ENCODE measurements at places on chromosomes 13 and 19.

DNA sequence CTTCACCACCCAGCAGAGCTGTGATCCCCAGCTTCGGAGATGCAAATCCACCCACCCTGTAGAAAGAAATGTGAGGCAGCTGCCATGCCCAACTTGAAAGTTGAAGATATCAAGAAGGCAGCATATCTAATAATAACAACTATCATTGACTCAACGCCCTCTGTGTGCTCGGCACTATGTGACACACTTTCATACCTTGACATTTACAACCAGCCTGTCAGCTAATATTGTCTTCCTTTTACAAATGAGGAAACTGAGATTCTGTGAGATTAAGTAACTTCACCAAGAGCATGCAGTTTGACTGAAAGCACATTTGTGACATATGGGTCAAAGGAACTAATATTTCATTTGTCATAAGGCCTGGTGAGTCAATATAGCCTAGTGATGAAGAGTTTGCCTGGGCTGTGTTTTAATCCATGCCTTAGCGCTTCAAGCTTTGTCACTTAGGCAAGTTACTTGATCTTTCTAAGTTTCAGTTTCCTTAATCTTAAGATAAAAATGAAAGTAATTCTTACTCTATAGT lies 137.0 kb downstream of the FLT1 start:
- DNase-seq = no peak

DNA sequence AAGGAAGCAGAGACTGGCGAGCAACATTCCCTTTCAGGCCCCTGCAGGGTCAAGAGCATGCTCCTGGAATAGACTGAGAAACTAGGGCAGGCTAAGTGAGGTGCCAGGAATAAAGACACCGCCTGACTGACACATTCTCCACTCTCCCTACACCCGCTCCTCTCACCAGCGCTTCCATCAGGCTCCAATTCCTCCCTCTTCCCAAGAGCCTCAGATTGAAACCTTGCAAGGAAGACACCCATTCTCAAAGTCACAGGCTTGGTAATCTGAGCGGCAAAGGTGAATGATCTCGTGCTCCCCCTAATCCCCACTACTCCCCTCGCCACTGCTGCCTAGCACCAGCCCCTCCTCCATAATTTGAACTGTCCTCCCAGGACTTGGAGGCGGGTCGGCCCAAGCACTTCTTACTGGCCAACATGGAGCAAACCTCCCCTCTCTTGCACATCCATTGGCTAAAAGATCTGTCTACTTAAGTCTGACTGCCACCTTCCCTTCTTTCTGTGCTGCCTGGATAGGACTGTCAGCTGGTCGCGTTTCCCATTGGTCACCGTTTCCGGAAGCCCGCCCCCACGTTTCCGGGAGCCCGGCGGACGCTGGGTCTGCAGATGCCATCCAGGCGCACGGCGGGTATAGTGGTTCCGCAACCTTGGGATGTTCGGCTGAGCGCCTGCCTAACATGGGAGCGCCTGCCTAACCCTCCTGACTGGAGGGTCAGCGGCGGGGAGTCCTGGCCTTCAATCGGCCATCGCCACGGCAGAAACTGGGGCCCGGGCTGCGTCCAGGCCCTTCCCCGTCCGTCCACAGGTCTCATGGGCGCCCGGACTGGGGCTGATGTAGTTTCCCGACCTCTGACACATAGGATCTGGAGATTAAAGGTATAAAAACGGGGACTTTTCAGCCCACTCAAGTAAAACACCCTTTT lies 33.6 kb downstream of the ZNF383 start:
- DNase-seq = no peak

DNA sequence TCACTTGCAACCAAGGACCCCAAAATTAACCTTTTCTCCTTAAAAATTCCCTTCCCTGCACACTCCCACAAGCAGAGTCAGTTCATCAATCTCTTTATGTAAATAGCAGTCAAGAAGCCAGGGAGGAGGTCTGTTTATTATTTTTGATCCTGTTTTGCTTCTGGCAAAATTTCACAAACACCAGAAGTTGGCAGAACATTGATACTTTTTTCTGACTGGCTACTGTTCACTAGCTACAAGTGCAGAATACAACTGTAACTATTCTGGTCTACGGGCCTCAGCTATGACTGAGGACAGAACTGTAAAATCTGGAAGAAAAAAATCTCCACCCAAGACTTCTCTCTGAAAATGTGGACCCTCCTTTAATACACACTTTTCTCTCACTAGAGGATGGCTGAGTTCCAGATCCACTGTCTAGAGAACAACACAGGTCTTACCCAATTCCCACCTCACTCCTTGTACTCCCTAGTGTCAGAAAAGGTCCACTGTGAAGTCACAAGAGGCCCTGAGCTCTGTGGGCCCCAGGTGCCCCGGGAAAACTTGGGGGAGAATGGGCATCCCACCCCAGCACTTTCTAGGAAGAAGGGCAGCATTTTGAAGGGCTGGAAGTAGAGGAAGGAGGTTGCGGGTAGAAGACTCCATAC lies 14.5 kb downstream of the STARD13 start:
- no peak for DNase-seq

DNA sequence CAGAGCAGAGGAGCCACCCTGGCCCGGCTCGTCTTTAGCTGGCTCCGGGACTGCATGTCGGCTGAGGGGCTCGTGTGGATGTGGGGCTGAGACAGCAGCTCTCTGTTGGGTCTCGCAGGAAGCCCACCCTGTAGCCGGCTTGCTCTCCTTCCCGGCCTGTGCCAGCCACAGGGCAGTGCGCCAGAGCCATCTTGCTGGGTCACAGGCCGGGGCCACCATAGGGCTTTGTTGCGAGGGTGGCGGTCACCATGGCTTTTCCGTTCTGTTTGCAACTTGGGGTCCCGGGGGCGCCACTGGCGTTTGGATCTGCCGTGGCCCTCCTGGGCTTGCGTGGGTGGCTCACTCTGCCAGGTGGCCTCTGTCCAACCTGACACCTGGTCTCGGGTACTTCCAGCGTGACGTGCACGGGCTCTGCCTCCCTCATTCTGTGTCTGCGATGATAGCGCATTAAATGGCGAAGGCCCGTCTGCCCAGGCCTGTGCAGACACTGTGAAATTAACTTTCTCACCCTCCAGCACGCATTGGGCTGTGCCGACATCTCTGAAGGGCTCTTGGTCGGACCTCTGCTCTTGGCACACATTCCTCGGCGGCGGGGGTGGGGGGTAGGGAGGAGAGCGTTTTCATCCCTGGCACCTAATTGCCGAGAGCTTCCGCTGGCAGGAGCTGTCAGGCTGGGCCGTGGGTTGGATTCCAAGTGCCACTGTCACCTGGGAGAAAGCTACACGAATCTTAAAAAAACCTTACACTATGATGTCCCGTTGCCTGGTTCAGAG lies 95.1 kb downstream of the KDM4B start:
- no peak for DNase-seq

- no peak for DNase-seq
Observed at GRCh38 chr13:110784704-110785103, 71.2 kb downstream of the ING1 start.

- no peak for DNase-seq
Observed at GRCh38 chr13:76724421-76724820, 161.8 kb downstream of the KCTD12 start.

DNA sequence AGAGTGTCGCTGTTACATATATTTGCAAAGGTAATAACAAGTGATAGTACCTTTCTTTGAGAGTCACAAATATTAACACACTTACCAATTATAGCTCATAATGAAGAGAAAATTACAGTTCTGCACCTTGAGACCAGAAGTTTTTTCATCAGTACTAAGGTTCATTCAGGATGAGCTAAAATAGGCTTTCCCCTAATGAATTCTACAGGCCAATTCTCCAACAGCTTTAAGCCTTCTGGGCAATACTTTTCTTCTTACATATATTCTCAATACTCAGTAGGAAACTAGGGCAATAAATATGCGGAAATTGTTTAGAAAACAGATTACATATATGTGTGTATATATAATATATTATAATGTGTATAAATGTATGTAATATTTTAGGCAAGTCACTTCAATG lies 2672.8 kb upstream of the PCDH20 start:
- DNase-seq = no peak

- DNase-seq = no peak
Observed at GRCh38 chr13:77781808-77782207, 84.3 kb downstream of the SLAIN1 start.

- DNase-seq = no peak
Observed at GRCh38 chr13:108463340-108463739, 166.1 kb upstream of the MYO16 start.

- DNase-seq = no peak
Observed at GRCh38 chr19:6312018-6312417, 21.4 kb downstream of the ACER1 start.

DNA sequence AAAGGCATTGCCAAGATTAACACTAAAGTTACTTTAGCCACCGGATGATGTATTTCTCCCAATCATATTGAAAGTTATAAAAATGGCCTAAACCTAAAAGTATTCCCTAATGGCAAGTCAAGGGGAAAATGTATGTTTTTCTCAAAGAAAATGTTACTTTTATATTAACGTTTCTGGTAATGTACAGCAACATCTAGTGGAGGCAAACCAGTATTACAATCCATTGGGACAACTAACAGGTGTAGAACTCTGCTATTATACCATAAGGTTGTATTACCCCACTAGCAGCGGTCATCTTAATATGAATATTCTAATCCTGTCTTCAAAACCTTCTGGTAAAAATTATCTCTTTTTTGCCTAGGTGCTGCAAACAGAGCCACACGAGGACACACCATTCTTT lies 69.2 kb downstream of the ZNF100 start:
- no peak for DNase-seq

DNA sequence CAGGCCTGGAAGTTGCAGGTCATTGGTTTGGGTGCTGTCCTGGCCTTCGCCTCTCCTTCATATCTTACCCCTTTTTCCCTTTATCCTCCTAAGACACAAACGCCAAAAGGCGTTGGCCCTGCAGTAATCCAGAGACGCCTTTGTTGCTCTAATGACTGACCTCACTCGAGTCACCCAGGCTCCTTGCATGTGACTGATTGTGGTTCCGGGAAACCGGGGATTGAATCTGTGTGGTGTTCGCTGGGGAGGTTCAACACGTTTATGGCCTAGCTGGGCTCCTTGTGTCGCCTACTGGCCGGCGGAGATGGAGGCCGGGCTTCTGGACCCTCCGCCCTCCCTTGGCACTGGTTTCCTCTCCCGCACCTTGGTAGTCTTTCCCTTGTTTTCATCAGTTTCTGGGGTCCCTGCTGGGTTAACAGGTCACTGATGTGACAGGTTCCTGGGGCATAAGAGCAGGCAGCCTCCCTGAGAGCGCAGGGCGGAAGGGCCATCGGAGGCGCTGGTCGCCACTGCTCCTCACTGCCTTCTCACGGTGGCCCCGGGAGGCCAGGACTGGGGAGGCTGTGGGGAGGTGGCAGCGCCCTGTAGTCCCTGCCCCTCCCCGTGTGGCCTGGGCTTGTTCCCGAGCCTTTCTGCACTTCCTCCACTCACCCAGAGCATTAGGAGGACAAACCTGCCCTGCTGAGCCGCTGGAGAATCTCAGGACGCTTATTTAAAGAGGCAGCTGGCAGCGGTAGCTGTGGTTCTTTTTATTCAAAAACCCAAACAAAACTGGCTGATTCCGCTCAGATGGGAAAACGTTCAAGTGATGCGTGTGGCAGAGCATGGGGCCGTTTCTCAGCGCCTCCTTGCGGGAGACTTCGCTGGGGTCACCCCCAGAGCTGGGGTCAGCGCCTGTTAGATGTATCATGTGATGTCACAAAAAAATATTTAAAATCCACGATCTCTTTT lies 18.1 kb upstream of the NDUFS7 start:
- DNase-seq = no peak

GRCh38 chr13:61002686-61003085 lies 413.0 kb downstream of the PCDH20 start:
- no peak for DNase-seq

DNA sequence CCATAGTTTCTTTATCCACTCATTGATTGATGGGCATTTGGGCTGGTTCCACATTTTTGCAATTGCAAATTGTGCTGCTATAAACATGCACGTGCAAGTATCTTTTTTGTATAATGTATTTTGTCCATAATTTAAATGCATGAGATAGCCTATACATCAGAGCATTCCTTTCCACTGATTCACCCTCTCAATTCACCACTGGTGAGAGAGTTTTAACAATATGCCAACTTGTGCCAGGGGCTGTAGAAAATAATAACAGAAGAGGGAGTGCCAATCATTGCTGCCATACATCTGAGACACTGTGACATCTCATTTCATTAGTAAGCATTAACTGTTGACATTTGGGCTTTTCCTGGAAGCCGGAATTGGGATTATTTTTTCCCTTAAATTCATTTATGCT lies 125.1 kb downstream of the RAP2A start:
- DNase-seq = no peak

DNA sequence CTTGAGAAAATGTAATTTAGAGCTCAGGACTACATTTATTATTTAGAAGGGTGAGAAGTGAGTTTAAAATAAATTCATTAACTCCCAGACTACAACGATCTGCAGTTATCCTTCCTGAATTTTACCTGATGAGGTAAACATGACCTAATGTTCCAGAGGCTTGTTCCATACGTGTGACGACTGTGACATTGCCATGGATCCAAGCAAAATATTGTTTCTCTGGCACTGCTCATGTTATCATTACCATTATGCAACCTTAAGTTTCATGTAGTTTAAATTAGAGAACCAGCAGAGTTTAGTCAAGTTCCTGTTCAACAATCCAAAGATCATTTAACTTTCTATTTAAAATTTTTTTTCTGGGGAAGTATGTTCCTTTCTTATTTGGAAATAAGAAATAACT lies 279.6 kb downstream of the KLF5 start:
- no peak for DNase-seq

DNA sequence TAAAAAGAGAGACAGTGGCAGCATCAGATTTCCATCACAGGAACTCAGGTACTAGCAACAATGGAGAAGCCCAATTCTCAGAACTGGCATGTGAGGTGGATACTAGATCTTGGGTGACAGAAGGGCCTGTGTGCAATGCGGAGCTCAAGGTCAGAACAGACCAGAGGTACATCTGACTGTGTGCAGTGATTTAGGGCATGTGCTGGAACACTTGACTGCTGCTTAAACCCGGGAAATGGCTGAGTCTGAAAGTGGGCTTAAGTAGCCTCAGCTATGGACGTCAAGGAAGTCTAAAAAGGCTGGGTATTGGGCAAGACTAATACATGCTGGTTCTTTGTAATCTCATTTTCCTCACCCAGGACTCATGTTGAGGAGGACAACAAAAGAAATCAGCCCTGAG lies 182.2 kb downstream of the LACC1 start:
- DNase-seq = no peak

DNA sequence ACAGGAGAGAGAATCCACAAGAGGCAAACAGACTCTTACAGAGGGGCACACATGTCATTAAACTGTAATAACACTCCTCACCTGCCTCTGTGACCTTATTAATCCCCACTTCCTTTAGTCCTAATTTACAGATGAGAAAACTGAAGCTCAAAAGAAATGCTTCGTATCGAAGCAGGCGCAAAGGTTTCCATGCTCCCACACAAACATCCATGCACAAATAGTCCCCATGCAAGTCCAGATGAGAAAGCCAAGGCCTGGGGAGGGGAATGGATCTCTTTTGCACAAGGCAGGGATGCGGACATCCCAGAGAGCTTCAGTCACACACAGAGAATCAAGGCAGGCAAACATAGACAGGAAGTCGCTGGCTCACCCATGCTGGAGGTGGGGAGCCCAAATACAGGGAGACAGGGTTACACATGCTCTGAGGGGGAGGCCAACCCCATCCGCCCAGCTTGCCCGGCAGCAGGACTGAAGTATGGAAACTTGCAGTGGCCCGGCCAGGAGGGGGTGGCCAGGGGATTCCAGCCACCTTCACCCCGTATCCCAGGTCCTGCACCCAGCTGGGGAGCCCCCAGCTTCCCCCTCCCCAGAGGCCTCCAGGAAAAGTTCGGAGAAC lies 468 bp downstream of the S1PR5 start:
- no peak for DNase-seq
